ENCODE measurements at places on chromosomes 11 and 22.

DNA sequence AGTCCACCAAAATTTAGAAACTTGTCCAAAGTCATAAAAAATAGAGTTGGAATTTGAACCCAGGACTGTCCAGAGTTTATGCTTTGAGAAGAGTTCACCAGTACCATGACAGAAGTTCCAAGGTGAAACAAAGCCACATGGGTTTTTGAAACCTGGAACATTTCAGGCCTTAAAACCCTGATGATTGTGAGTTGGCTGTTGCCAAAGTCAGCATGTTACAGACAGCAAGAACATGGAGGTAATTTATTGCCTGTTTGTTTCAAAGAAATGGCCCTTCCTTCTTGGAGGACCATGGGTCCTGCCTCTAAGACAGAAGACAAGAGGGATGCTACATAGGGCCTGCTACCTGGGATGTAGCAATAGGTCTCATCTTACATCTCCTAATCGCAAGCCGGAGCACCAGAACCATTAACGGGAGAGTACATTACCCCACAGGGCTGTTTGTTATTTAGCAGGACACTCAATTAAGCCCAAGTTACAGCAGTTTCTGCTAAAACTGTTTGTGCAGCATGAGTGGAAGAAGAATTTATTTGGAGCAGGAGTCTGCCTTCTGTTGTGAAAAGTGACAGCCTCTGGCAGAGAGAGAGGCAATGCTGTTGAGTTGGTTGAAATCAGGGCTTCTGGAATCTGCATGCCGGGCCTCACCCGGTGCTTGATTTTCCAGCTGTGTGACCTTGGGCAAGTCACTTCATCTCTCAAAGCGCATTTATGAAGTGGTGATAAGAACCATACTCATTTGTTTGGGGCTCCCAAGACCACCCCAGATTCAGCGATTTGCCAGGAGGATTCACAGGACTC is 136.2 kb downstream of the LDLRAD3 start:
- DNase-seq = no peak

- DNase-seq = no peak
Observed at GRCh38 chr22:40420341-40421081, 50.1 kb downstream of the SGSM3 start.

GRCh38 chr11:111878385-111878848 is 548 bp downstream of the FDXACB1 start:
- DNase-seq = no peak

DNA sequence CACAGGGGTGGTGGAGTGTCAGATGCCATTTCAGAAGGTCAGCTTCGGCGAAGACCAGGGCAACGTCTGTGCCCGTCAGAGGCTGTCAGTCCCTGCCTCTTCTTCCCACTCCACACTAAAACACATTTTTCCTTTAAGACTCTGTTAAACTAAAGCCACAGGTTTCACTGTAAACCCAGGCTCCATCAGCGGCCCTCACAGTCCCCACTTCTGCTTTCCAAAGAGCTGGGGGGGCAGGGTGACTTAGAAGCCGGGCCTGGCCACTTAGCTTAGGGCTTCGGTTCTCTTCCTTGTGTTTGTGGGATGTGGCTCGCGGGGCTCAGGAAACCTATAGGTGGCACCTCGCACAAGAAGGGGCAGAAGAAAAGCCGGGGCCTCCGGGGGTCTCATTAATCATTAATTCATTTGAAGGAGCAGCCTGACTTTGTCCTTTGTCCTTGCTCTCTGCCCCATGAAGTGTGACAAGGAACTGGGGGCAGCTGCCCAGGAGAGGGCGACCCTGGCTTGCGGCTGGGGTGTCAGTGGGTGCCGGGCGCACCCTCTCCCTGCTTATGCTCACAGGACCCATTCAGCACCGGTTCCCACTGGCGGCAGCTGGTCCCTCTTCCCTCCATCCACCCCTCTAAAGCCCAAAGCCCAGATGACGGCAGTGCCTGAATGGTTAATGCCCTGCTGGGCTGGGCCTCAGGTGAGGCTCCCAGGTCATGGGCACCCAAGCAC is 4.1 kb downstream of the SLC25A45 start:
- no peak for DNase-seq

DNA sequence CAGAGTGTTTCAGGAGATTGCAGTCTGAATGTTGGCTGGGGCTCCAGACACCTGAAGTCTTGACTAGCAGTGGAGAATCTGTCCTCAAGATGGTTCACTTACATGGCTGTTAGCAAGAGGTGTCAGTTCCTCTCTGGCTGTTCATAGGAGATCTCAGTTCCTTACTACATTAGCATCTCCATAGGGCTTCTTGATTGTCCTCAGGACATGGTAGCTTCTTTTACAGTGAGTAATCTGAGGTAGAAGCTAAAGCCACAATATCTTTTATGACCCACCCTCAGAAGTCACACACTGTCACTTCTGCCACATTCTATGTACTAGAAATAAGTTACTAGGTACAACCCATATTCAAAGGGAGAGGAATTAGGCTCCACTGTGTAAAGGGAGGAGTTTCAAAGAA is 10.5 kb upstream of the PATL1 start:
- DNase-seq = no peak

GRCh38 chr22:39428597-39429071 is 28.2 kb upstream of the MGAT3 start:
- DNase-seq = no peak
